ENCODE measurements at places on chromosomes 4 and X. TPM values are rescaled to one million over a fixed set of nuclear protein-coding genes. Genes with fewer than 3 reads are reported as not detected.

The DKK2 gene
- not detected for total RNA-seq

The SPATA18 gene
- 3.1 TPM for total RNA-seq

The SSX1 gene
- not detected for total RNA-seq

The GPR173 gene
- not detected for total RNA-seq

Measured in A549 treated with RU486 at 1 μM for 4 hours (cell line).